ENCODE measurements at places on chromosomes 5 and 9.

GRCh38 chr5:179113143-179113530 lies 53.0 kb downstream of the ZNF354C start:
- no peak for DNase-seq

- DNase-seq, result no peak
Measured at GRCh38 chr9:137396634-137397367, 26.2 kb downstream of the EXD3 start.

DNA sequence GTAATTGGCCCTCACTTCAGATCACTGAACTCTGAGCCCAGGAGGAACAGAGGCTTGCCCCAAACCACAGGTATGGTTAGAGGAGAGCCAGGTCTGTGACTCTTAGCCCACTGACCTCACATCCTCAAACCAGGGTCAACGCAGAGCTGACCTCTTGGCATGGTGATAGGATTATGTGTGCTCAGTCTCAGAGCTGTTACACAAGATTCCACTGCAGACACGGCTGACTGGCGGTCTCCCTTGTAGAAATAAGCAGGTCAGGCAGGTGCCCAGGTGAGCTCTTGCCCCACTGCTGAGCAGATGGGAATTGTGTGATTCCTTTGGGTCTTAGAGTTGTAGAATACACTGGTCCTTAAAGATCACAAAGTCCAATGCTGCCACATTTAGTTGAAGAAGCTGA lies 66.0 kb upstream of the PITX1 start:
- no peak for DNase-seq

- peak; percentile 49 for DNase-seq
Measured at GRCh38 chr9:119961774-119962424, 592.7 kb upstream of the BRINP1 start.

DNA sequence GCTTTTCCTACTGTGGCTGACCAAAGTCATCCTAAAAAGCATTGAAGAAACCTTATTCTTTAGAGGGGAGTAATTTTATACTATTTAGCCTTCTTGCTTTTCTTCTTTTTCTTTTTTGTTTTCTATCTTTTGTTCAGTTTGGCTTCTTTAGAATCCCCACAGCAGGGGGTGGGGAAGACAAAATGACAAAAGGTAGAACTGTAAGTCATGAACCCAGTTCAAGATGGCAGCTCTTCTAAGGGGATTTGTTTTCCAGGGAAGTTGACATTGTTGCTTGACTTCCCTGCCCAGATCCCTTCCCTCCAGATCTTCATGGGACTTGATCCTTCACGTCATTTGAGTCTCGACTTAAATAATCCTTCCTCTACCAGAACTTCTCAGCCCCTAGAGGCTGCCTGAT lies 692.4 kb upstream of the DMAC1 start:
- DNase-seq, result no peak

DNA sequence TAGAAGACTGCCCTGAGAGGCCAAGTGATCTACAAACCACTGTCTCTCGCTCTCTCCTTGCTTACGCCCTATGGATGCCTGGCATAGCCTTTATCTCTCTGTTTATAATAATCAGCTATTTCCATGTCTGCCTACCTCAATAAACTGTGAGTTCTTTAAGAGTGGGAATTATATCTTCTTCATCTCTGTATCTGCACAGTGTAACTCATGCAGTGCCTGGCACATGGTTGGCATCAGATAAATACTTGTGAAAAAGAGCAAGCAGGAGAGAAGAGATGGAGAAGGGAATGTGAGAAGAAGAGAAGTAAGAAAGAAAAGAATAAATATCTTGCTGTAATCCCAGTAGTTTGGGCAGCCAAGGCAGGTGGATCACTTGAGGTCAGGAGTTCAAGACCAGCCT lies 94.6 kb upstream of the TNPO1 start:
- DNase-seq, result no peak

DNA sequence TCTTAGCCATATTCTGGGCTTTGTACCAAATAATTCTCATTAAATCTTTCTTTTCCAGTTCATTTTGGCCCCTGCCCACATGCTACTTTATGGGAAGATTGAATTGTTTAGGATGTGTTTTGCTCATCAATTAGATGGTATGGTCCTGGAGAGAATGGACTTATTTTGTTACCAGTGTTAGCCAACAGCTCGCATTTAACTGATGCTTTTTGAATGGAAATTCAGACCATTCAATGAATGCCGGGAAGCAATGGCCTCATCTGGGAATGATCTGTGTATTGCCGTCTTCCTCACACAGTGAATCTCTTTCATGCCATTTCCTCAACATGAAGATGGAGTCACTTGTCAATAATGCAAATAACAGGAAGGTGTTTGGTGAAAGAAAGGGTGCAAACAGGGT lies 370.6 kb upstream of the PIK3R1 start:
- no peak for DNase-seq

DNA sequence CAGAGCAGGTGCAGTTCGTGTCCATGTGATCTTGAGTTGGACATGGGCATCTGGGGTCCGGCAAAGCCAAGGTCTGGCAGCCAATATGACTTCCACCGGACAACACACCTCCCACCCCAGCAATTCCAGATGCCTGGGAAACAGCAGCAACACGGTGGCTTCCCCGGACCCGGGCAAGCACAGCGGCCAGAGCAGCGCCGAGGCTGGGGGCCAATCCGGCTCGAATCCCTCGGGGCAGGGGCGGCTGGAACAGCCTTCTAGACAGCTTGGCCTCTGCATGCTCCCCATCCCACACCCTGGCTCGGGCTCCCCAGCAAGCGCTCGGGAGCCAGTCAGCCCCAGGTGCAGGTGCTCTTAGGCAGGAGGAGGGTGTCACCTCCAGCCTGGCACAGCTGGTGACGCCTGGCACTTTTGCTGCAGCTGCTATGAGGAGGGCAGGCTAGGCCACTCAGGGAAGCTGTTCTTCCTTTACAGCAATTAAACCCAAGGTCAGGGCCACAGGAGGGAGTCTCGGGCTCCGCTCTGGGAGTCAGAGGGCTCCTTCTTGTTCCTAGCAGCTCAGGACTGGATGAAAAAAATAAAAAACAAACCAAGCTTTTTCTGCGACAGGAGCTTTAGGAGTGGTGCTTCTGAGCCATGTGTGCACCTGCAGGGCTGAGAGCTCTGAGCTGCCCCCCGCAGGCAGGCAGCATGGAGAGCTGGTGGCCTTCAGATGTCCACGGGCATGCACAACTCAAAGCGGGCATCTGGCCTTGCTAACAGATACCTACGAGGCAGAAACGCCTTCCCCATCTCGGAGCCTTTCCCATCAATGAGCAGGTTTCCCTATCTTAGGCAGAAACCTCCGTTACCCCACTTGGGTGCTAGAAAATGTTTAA lies 28.2 kb downstream of the DBH start:
- DNase-seq, result no peak

DNA sequence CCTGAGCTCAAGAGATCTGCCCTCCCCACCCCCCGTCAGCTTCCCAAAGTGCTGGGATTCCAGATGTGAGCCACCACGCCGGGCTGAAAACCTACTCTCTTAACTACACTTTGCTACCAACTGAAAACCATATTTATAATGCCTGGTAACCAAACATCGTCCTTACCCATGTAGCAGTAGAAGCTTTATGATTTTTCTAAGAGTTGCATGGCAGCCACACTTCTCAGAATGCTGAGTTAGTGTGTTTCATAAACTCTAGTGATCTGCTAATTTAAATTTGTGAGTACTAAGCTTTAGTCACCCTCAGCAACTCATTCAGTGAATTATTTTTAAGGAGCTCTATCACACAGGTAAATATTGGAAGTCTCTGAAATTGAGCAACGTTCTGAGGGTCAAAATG lies 478.4 kb downstream of the KDM4C start:
- no peak for DNase-seq

DNA sequence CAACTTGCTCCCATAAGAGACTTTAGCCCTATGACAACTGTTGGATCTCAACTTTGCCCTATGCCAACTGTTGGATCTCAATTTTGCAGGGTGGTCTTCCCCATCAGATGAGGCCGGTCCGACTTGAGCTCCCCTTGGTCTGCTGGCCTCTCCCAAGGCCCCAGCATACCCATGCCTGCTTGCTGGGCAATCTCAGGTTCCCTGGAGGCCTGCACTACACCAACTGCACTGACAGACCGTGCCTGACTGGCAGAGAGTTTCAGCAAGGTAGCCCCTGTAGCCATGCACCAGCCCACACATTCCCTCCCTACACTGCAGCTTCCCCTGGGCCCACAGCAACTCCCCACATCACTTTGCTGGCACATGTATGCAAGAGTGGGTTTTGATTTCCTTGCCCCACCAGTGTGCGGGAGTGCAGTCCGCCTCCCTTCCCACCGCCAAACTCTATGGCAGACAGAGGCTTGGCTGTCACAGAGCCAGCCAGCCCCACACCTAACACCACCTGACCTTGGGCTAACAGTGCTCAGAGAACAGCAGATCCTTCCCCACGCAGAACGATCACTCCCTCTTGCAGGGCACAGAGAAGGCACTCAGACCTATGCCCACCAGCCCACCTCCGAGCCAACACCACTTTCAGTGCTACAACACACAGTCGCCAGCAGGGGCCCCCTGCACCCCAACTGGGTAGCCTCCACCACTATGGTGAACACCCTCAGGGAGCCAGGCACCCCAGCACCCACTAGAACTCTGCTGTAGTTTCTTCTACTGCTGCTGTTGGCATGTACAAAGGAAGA lies 279.9 kb upstream of the COX7C start:
- no peak for DNase-seq

DNA sequence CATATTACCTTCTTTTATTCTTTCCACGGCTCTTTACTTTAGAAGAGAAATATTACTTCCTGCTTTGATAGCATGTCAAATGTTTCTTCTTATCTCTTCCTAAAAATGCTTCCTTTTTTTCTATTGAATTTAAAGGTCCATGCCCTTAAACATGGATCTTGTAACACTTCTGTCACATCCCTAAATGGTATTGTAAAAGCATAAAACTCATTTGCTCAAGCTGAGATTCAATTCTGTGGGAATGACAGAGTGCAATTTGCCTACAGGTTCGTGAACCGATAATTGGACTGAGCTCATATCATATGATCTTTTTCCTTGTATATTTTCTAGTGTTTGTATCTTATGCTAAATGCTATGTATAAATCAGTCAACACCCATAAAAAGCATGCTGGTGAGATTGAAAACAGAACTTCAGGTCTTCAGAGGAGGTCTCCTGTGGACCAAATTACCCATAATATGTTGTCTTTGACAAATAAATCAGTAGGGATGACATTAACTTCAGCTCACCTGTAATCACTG lies 429.3 kb downstream of the TMEM232 start:
- no peak for DNase-seq

DNA sequence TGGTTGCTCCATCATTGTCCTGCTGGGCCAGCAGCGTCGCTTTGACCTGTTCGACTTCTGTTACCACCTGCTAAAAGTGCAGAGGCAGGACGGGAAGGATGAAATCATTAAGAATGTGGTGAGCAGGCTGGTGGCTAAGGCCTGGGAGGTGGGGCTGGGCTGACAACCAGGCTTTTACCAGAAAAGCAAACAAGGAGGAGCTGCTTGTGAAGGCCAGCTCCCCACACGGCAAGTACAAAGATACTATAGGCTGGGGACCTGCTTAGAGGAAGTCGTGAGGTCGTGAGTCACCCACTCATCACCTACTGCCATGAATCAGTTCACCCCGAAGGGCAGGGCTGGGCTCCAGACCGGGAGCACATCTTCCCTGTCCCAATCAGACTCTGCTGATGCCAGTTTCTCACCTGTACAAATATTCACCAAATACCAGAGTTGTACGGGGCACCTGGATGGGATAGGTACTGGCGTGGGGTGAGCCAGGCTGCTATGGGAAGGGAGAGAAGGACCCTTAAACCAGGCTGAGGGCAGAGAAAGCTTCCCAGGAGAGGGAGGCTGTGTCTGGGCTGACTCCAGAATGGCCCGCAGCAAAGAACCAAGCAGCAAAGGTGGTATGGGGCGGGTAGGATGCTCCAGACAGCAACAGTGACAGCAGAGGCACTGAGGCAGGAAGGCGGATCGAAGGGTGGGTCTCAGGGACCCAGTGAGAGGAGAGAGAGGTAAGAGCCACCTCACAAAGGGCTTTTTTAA lies 69.3 kb upstream of the NIPAL4 start:
- no peak for DNase-seq

- DNase-seq, result peak; percentile 39
Measured at GRCh38 chr5:28766565-28767158, 1728.3 kb upstream of the CDH9 start.

Measured in mesothelial cell of epicardium (in vitro differentiated cells).